HS-5 (cell line): ENCODE measurements at places on chromosomes 11 and 22.
A peak's percentile ranks its signal among the peaks of the same experiment; 100 is the strongest.

DNA sequence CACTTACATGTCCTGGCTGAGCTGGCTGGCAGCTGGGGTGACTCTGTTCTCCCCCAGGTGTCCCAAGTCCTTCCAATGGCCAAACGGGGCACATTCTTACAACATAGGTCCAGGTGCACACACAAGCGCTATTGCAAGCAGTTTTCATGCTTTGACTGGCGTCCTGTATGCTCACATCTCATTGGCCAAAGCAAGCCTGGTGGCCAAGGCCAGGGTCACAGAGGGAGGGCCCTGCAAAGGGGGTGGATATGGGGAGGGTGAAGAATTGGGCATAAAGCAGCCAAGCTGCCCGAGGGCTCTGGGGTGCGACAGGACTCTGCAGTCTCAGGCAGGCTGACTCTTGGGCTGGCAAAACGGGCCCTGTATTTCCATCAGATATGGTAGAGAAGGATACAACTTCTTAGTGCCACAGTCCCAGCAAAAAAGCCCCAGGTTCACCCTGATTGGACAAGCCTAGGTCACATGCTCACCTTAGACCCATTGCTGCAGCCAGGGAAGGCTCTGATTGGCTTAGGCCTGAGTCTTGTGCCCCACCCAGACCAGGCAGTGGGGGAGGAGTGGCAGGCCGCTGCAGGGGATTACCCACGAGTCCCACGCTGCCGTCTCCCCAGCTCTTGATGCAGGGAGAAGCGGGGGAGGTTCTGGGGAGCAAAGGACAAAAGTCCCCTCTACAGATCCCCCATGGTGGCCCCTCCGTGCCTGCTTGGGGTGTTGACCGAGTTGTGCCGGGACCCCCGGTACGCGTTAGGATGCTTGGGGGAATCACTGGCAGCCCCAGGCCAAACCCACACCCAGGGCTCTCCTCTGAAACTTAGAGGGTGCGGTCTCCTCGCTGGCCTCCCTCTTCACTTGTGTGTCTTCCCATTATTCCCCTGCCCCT, 110.8 kb downstream of the ARHGAP8 start:
- no peak for DNase-seq

- DNase-seq = no peak
Measured at GRCh38 chr22:41777749-41778425, 22.6 kb upstream of the CCDC134 start.

GRCh38 chr22:39241794-39242594, 2.8 kb downstream of the PDGFB start:
- DNase-seq = no peak

GRCh38 chr11:64757549-64758329, 2.0 kb downstream of the PYGM start:
- no peak for DNase-seq

GRCh38 chr11:68583041-68583446, 101.3 kb upstream of the GAL start:
- DNase-seq = peak; percentile 43

DNA sequence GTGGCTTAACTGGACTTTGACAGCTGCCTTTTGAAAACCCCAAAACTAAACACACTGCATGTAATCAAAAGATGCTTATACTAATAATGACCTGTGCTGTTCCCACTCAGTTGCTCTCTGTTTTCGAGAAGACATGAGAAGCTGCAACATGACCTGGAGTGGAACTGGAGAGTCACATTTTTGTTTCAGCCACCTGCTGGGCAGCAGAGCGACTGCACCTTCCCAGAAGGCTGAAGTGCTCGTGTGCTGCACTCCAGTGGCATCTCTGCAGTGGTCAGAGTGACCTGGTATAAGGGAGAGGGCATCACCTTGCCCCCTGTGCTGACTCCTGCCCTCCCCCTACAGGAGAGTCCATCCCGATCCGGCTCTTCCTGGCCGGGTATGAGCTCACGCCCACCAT, 8.6 kb downstream of the THYN1 start:
- no peak for DNase-seq

DNA sequence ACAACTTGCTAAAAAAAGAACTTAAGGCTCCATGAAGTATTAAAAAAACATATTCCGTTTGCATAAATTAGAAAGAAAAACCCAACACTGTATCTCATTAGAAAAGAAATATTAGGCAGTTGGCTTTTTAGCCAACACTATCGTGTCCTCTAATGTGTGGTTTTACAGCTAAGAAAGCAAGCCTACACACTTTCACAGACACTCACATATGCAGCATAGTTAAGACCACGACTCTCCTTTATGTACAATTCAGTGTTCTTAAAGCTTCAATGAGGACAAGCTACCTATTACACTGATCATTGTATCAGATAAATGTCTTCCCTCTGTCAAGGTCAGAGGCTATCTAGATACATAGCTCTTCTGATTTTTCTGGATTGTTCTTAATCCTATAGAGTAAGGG, 80.1 kb downstream of the PICALM start:
- no peak for DNase-seq

- DNase-seq = no peak
Measured at GRCh38 chr11:73312851-73313327, 4.8 kb downstream of the ARHGEF17 start.

DNA sequence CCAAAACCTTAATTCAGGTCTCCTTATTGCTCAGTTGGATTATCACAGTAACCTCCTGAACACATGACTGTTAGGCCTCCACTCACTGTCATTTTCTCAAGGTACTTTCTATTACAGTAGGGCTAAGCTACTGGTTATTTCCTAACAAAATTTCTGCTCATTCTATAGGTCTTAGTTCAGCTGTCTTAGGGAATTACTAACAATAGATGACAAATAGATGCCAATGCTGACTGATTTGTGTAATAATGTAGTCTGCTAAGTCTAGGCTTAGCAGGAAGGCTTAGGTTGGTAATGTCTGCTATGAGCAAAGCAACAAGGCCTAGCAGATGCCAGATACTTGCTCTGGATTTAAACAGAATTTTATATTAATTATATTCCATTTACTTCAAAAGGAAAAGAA, 58.1 kb downstream of the RSF1 start:
- DNase-seq = no peak

DNA sequence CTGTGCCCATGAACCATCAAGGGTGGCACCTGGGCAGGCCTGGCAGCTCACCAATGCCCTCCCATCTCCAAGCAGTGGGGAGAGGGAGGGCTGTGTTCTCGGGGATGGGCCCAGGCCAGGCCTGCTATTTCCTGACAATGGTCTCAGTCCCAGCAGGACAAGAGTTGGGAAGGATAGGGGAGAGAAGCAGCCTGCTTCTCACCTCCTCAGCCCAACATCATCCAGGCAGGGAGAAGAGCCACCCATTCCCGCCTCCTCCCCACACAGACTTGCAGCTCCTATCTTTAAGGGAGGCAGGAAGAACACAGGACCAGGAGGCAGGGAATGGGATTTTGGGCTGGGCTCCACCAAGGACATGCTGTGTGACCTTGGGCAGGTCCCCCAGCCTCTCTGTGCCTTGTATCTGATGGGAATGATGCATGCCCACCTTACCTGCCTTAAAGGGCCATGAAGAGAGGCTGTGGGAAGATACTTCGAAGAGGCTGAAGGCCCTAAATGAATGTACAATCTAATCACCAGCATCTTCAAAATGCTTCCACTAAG, 108.7 kb downstream of the DSCAML1 start:
- no peak for DNase-seq

DNA sequence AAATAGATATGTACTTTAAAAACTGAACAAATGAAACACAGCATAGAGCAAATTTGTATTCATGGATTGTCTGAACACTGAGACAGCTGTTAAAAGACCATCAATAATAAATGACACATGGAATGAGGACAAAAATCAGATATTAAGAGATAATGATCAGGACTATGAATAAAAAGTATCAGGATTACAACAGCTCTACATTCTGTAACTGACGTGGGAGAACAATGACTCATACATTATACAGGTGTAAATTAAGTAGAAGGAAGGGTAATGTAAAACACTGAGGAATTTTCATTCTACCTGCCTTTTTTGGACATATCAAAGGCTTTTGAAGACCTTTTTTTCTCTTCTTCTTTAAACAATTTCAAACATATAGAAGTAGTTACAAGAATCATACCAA, 310.9 kb upstream of the ANO3 start:
- DNase-seq = no peak

GRCh38 chr22:49012712-49013395, 814.8 kb downstream of the BRD1 start:
- DNase-seq = no peak

DNA sequence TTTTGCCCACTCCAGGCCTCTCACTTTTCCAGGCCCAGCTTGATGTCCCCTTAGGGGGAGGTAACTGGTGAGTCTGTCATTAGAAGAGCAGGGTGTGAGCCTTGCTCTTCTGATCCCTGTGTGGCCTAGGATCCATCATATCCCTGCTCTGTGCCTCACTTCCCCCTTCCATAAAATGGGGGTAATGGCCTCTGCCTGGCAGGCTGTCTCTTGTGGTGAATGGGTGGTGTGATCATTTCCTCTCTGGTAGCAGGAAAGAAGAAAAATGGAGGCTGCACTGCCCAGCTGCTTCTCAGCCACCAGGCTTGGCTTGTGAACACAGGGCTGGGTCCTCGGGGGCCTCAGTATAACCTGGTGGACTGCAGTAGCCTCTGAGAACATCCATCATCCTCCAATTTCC, 5.6 kb downstream of the ARHGEF17 start:
- DNase-seq = no peak

GRCh38 chr22:34877506-34877905, 188.5 kb upstream of the ISX start:
- DNase-seq = no peak

DNA sequence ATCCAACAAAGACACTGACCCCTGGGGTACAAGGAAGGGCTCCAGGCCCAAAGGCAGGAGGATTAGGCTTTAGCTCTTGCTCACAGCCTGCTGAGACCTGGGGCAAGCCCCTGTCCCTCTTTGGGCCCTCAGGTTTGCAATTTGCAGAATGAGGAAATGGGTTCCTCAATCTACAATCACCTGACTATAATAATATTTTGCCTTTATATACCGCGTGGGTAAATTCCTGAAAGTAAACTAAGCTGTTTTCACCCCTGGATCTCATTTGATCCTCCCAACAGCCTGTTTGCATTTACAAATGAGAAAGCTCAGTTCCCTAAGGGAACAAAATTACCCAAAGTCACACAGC, 797 bp downstream of the STARD10 start:
- DNase-seq = no peak

DNA sequence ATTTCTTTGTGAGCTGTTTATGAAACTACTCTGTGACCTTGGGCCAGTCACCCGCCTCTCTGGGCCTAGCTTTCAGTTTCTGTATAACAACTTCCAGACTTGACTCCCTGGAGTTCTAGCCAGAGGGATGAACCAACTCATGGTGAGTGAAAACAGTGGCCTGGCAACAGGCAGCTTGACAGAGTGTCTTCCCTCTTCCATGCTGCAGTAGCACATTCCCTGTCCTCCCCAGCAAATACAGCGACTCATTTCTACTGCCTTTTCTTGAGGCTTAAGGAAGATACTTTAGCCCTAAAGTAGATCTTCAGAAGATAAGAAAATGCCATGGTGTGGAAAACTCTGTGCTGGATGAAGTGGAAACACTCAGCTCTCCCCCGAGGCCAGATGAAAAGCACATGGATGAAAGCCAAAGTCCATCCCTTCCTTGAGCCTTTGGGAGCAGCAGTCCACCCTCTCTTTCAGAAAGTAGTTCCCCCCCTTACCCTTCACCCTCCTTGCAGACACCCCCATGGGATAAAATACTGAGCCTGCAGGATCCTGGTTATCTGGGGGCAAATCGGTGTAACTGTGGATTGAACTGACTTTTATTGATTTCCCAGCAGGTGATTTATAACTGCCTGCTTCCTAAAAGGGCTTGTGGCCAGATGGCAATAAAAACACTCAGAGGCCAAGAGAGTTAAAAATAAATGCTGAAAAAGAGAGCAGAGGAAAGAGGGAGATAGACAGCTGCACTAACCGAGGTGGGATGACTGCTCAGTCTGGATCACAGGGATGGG, 24.1 kb downstream of the IRAG1 start:
- DNase-seq = no peak

DNA sequence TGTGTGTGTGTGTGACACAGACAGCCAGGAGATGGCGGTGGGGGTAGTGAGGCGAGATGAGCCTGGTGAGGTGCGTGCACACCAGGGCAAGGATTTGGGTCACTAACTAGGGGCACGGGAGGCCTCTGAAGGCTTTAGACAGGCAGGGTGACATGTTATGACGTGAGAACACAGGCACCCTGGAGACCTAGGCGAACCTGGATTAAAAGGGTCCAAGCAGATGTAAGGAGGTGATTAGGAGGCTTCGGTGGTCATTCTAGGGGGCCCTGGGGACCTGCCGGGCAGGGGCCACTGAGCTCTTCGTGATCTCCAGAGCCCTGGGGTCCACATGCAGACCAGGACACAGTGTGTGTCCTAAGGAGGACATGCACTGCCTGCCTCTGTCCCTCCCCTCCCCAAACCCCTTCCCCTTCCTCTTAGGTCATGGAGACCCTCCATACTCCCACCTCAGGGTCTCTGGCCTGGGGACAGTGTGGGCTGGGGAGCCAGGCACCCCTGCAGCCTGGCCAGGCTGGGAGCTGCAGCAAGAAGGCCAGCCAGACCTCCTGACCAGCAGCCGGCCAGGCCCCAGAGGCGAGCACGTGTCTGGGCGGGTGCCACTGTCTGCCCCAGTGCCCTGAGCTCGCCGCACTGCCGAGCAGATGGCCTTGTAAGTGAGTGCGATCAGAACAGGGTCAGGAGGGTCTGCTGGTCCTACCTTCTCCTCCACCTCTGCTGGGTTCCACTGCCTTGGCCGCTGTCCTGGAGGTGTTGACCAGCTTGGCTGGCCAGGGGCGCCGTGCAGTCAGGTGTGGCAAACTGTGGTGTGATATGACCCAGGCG, 32.1 kb downstream of the IFT27 start:
- DNase-seq = no peak

DNA sequence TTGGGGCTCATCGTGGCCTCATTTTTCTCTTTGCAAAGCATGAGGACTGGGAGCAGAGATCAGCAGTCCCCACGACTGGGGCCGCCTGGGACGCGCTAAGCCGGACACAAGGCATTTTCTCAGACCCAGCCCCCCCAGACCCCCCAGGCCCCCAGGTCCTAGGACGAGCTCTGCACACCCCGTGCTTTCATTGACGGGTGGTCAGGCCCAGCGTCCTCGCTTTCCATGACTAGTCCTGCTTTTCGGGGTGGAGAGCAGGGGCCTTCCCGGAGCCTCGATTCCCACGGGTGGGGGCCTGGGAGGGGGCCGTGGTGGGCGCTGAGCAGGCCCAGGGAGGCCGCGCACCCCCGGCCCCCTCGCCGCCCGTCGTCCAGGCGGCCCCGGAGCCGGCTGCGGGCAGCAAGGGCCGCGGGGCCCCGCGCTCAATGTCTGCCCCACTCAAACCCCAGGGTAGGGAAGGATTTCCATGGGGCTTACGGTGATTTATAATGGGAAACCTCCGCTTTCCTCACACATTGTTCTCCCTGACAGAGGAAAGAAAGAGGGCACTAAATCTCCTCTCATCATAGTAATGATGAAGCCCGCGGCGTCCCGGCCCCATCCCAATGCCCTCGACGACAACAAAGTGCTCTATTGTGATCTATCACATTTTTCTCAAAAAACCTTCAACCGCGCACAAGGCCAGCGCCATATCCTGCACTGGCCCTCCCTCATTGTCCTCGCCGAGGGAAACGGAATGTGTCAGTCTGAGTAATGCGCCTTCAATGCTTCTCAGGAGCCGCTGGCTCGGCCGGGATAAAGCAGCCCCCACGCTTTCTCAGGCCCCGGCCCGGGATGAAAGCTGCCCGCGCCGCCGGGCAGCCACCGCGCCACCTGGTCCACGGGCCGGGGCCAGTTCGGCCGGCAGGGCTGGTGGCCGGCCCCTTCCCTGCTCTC, 10.4 kb upstream of the LINC01488 start:
- DNase-seq = no peak
